ENCODE measurements at places on chromosomes 12 and 14. TPM values are rescaled to one million over a fixed set of nuclear protein-coding genes. Genes with fewer than 3 reads are reported as not detected.

- H3K27ac ChIP-seq, result no peak overlapping the region
- no peak for DNase-seq
- no peak overlapping the region for H3K4me3 ChIP-seq
- H3K27me3 ChIP-seq, result no peaks in the 10 kb centered on the region
- H3K36me3 ChIP-seq, result no peaks in the 10 kb centered on the region
Observed at GRCh38 chr14:98594156-98594555, 677.8 kb downstream of the BCL11B start.

DNA sequence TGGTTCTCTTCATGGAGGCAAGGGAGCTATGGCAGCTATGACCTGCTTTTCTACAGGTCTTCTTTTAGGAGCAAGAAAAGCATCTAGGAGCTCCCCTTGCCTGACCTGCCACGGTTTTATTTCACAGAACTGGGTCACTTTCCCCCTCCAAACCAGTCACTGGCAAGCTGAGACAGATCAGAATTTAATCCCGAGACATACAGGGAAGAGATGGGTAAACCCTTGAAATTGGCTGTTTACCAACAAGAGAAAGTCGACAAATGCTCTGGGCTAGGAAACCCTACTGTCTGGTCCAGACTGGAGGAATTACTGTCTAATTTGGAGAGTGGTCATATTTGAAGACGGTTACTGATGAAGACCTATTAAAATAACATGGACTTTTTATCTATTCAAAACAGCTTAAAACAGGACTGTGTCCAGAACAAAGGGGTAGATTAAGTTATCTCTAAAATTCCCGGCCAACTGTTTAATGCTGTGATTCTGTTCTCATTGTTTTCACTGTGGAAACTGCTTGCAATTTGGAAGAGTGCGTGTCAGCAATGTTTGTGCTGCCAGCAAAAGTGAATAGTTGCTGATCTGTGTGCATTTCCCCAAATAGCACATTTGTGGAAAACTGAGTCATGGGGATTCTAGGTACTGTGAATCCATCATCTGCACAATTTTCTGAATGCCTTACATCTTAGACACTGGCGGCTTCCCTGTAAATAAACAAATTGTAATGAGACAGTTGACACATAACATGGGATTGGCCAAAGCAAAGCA lies 73.4 kb upstream of the EEA1 start:
- no peak overlapping the region for H3K27ac ChIP-seq
- H3K36me3 ChIP-seq, result no peaks in the 10 kb centered on the region
- H3K4me1 ChIP-seq, result peaks cover 11% of the 10 kb centered on the region

DNA sequence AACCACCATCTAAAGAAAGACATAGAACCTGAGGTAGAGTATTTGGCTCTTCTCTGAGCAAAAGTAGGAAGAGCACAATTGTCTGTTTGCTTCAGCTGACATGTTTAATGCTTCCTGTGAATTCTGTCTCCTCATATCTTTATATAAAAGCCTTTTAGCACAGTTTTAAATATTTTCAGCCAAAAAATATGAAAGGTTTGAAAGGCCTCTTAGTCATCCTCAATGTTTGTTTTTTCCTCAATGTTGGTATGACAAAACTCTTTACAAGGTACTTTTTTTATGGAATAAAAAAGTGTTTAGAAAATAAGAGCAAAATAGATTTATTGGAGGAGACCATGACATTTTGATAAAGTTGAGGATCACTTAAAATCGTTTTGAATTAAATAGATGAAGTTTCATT lies 360.9 kb downstream of the NAV3 start:
- no peak overlapping the region for H3K4me3 ChIP-seq
- DNase-seq, result no peak
- H3K4me1 ChIP-seq, result no peaks in the 10 kb centered on the region
- no peak overlapping the region for H3K27ac ChIP-seq

GRCh38 chr14:51458563-51458955 lies 193.2 kb upstream of the FRMD6 start:
- no peak for DNase-seq
- no peaks in the 10 kb centered on the region for H3K4me1 ChIP-seq
- no peak overlapping the region for H3K27ac ChIP-seq

DNA sequence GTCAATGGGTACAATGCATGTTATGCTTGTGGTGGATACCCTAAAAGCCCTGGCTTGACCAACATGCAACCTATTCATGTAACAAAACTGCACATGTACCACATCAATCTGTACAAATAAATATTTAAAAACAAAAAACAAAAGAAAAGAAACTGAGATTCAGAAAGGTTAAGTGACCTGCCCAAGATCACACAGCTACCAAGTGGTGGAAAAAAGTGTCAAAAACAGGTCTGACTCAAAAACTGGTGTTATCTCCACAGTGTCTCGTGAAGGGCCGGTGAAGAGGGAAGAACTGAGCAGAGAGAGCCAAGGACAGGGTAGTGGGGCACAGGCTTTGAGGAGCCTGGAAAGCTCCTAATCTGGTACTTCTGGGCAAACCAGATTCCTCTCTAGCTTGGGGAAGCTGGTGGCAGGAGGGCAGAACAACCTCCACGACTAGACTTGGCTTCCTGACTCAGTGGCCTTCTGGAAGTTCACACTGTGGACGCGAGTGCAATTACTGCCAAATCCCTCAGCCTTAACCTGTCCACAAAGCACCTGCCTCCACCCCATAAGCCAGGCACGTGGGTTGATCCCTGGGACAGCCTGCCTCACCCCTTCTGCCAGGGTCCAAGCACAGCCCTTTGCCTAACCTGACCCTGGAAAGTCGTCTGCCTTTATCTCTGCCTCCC lies 15.6 kb downstream of the ZBTB39 start:
- no peak overlapping the region for H3K4me3 ChIP-seq
- H3K27me3 ChIP-seq, result no peaks in the 10 kb centered on the region
- no peak overlapping the region for H3K27ac ChIP-seq
- H3K36me3 ChIP-seq, result no peaks in the 10 kb centered on the region
- DNase-seq, result no peak

DNA sequence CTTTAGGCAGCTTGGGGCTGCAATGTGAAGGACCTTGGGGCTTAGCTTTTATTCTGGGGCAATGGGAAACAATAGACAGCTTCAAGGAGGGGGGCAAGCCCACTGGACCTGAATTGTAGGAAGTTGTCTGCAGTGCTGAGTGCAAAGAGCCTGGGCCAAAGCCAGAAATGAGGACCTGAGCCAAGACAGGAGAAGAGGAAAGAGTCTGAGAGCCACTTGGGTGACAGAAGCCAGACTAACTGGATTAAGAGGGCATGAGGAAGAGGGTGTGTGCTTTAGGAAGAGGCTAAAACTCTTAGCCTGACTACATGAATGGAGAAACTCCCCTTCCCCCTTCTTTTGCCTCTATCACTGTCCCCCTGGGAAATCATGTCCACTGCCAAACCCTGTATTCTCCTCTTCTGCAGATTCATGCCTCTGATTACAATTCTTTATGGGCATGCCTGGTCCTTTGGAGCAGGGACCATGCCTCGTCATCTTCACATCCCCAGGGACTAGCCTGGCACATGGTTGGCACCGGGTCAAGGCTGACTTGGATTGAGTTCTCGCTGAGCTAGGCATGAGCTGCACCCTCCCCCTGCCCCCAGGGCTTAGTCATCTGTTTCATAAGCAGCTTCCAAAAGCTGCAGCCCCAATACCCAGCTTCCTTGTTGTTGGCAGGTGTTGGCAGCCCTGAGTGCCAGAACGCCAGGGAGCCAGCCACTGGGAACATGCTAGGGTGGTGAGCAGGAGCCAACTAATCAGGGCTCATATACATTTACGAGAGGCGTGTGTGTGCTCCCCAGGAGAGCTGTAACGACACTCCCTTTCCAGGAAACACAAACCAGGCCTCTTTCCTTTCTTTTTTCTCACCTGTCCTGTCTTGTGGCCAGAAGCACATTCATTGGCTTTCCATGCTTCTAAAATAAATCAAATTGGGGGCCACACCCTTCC lies 27.7 kb upstream of the JDP2 start:
- no peaks in the 10 kb centered on the region for H3K27me3 ChIP-seq
- peaks cover 27% of the 10 kb centered on the region for H3K4me1 ChIP-seq
- H3K27ac ChIP-seq, result peak overlapping the region; percentile 87

DNA sequence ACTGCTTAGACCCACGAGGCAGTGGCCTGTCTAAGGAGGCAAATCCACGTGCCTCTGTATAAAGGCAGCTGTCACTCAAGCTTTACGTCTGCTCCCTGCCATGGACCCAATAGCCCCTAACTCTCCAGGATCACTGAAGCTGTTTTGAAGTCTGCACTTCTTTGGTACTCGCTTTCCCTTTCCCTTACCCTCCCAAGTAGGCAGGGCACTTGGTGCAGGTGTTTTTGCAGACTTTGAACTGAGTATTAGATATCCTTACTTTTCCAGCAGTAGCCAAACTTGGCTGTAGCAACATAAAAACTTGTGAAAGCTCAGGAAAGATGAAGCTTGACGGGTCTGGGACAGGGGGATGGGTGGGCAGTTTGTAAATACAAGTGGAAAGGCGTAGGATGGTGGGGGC lies 17.8 kb upstream of the OR6S1 start:
- no peak for DNase-seq
- H3K4me1 ChIP-seq, result peaks cover 8% of the 10 kb centered on the region
- H3K4me3 ChIP-seq, result no peak overlapping the region
- H3K36me3 ChIP-seq, result no peaks in the 10 kb centered on the region
- peaks cover 57% of the 10 kb centered on the region for H3K27me3 ChIP-seq

- H3K4me1 ChIP-seq, result no peaks in the 10 kb centered on the region
- no peak overlapping the region for H3K27ac ChIP-seq
- no peaks in the 10 kb centered on the region for H3K36me3 ChIP-seq
- no peak for DNase-seq
- H3K27me3 ChIP-seq, result no peaks in the 10 kb centered on the region
Observed at GRCh38 chr14:48125654-48126053, 450.2 kb upstream of the MDGA2 start.

GRCh38 chr14:46290706-46291105 lies 360.9 kb downstream of the RPL10L start:
- no peaks in the 10 kb centered on the region for H3K27me3 ChIP-seq
- no peak overlapping the region for H3K4me3 ChIP-seq
- DNase-seq, result no peak
- no peaks in the 10 kb centered on the region for H3K4me1 ChIP-seq
- no peak overlapping the region for H3K27ac ChIP-seq

SIX6 gene
- total RNA-seq, result not detected

EGLN3 gene
- 38.6 TPM for total RNA-seq

Data from transverse colon (tissue), 4 donors.